Prostate gland (tissue), 2 donors: ENCODE measurements at places on chromosomes 16 and 17.

GRCh38 chr16:3511286-3512180, 10.7 kb downstream of the CLUAP1 start:
- DNase-seq, result no peak

DNA sequence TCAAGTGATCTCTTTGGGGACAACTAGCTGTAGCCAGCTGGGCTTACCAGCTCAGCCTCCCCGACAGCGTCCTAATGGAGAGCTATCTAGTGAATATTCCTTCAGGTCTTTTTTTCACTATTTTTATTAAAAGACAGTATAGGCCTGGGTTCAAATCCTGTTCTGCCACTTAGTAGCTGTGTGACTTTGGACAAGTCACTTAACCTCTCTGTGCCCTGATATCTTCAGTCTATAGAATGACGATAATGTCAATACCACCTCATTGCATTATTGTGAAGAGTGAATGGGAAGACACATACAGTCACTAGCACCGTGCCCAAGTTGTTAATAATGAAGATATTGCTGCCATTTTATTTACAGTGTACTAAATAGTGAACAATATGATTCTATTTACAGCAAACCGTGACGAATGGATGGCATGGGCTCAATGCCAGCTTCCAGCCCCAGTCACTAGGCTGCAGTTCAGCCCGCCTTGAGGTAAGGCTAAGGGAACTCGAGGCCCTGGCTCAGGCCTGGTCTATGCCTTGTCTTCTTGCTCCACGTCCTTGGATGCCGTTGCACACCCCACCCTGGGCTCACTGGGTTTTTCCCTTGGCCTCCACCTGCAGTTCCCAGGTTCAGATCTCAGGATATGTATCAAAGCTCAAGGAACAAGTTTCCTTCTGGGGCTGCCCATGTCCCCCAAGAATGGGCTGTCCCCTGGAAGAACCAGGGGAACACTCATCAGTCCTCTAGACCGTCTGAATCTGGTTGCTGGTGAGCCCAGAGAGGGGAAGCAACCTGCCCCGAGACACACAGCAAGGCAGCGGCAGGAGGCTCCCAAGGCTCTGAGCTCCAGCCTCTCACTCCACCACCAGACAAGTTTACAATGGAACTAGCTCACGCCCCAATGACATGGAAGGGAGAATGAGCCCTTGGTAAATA, 95.4 kb upstream of the TNRC6C start:
- DNase-seq, result no peak

GRCh38 chr16:4847774-4848587, 700 bp downstream of the UBN1 start:
- DNase-seq, result peak; percentile 53

GRCh38 chr16:19084879-19085278, 17.5 kb downstream of the COQ7 start:
- no peak for DNase-seq

GRCh38 chr17:29238133-29238850, 8.4 kb upstream of the CRYBA1 start:
- no peak for DNase-seq

GRCh38 chr17:39813631-39814030, 50.5 kb downstream of the IKZF3 start:
- no peak for DNase-seq

DNA sequence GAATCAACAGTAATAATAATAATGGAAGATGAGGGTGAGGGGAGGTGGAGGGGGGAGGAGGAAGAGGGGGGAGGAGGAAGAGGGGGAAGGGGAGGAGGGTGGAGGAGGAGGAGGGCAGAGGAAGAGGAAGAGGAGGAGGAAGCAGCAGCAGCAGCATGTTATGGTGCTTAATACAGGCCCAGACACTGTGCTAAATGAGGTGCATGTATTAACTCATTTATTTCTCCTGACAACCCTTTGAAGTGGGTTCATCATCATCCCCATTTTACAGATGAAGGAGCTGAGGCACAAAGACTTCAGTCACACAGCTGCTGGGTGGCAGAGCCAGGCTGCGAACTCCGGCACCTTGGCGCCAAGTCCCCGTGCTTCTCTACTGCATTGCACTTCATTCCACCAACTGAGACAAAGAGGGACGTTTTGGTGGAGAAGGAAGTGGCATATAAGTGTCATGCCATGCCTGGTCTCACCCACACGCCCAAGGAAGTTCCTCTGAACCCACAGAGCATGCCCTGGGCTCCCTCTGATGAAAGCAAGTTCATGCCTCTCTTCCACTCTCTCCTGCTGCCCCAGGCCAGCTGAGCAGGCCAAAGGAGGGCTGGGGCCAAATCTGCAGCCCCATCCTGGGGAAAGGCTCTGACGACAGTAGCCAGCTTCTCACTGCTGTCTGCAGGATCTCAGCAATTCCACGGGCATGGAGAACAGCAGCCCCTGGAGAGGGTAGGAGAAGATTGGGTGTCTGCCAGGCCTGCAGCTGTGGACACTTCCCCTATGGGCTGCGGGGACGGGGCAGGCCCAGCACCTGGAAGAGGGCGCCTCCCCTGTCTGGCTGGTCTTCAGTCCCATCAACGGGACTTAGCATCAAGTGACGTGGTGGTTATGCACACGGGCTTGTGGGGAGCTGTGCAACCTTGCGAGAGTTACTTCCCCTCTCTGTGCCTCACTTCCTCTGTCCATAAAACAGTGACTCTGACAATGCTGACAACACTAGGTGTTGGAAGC, 21.8 kb downstream of the XYLT1 start:
- no peak for DNase-seq

DNA sequence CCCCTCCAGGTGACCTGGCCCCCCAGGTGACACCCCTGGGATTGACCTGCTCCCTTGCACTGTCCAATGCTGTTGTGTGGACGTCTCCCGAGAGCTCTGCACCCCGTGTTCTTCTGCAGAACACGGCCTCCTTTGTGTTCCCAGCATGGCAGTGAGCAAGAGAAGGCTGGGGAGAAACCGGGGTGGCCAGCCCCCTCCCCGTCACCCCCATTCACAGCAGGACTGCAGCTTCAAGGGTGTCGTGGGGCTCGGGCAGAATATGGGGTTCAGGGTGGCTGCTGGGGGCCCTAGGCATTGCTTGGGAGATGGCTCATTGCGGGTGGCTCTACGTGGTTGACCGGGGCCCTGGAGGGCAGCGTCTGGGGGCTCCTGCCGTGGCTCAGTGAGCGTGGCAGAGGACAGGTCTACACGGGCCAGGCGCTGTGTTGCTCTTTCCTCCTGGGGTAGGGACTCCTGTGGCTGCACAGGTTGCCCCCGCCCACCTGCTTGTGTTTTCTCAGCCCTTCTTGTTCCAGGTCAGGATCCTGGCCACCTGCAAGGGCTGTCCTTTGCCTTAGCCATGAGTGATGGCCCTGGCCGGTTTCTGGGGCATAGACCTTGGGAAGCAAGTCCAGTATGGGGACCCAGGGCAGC, 12.5 kb downstream of the GSE1 start:
- no peak for DNase-seq

DNA sequence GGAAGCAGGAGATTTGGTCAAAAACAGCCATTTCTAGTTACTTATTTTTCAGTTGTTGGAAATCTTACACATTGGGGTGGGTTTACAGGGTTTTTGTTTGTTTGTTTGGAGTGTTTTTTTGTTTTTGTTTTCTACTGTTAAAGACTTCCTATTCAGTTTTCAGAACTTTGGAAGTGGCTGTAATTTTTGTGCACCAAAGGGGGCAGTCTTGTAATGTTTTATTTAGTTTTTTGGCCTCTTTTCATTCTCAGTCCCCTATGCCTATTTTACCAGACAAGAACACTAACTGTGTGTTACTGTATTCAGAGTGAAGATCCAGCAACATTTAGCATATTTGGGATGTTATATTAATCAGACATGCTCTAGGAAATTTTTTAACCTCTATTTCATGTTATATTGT, 20.6 kb downstream of the TPPP3 start:
- no peak for DNase-seq

- no peak for DNase-seq
Measured at GRCh38 chr16:84109598-84110335, 7.0 kb downstream of the MBTPS1 start.

DNA sequence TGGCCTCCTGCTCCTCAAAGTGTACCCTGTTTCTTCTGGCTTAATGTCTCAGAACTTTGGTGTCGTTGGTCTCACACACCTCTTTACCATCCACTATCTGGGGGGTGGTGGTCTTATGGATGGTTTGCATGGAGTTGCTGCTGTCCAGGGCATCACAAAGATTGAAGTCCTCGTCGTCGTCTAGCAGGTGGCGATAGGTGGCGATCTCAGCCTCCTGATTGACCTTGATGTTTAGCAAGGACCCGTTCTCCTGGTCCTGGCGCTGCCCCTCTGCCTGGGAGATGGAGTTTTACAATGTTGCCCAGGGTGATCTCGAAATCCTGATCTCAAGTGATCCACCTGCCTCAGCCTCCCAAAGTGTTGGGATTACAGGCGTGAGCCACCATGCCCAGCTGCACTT, 31.1 kb upstream of the HELZ start:
- no peak for DNase-seq

GRCh38 chr17:34603974-34604373, 24.6 kb downstream of the TMEM132E start:
- DNase-seq, result no peak

- no peak for DNase-seq
Measured at GRCh38 chr17:6166492-6167179, 96.5 kb downstream of the WSCD1 start.

- DNase-seq, result no peak
Measured at GRCh38 chr17:31595076-31595475, 203.6 kb downstream of the RAB11FIP4 start.

GRCh38 chr16:69916462-69916861, 34.7 kb upstream of the CLEC18A start:
- DNase-seq, result no peak

- DNase-seq, result no peak
Measured at GRCh38 chr17:3986270-3986938, 22.2 kb upstream of the ATP2A3 start.

- DNase-seq, result no peak
Measured at GRCh38 chr17:28985950-28986713, 19.7 kb downstream of the SEZ6 start.

- no peak for DNase-seq
Measured at GRCh38 chr17:42579794-42580551, 2.4 kb upstream of the PSMC3IP start.

DNA sequence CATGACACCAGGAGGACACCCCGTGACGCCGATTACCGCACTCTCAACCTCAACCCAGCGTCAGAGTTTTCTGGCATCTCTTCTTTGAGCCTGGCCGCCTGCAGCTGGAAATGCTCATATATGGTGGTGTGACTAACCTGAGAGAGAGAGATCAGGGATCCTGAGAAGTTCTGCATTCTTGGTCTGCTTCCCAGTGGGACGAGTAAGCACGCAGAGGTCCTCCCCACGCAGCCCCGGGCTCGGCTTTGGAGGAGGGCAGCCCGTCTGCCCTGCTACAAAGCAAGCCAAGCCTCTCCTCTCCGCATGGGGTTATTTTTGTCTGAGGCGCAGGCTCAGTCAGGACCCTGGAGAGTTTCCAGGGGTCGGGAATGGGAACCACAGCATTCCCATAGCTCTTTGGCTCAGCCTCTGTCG, 16.5 kb downstream of the CRISPLD2 start:
- DNase-seq, result peak; percentile 61

GRCh38 chr17:20994779-20995149, 48.0 kb downstream of the USP22 start:
- DNase-seq, result no peak

DNA sequence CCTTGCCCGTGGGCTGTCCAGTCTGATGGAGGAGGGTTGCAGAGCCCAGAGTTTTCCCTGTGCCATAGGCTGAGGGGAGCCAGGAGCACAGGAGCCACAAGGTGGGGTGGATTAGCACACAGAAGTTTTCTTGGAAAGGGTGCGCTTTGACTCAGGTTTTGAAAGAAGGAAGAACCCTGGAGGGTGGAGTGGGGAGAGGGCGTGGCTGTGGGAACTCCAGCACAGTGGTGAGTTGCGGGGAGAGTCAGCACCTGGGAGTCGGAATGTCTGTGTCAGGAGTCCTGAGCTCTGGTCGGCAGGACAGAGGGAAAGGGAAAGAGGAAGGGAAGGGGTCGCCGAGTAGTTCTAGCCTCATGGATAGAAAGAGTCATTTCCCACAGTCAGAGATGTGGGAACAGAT, 8.9 kb upstream of the KRT14 start:
- DNase-seq, result no peak

DNA sequence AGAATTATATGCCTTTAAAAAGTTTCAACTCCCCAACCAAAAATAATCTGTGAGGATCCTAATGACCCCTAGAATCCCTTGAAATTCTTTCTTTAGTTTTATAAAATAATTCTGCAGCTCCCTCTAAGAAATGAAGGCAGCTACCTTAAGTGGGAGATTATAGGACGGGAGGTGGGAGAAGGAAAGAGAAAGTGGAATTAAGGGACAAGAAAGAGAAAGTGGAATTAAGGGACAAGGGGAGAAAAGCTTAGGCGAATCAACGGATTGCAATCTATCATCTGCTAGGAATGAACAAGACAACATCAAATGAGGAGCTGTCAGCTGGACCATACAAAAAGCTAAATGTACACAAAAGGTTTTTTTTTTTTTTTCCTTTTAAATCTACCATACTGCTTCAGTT, 262.0 kb downstream of the ZFHX3 start:
- DNase-seq, result no peak

- no peak for DNase-seq
Measured at GRCh38 chr17:19760746-19761145, 12.6 kb upstream of the ALDH3A1 start.

GRCh38 chr17:7176841-7177190, 2.4 kb downstream of the ASGR1 start:
- no peak for DNase-seq

DNA sequence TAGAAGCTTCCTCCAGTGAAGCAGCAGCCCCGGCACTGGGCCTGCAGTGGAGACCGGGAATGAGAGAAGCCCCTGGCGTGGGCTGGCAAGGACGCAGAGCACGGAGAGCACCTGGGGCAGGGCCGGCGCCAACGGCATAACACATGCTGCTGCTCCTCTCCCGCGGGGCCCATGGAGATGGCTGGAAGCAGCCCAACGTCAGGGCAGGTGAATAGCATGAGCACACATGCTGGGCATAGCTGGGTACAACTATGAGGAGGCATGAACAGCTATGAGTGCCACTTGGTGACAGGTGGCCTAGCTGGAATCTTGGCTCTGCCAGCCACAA, 46.4 kb downstream of the IRF8 start:
- DNase-seq, result no peak

DNA sequence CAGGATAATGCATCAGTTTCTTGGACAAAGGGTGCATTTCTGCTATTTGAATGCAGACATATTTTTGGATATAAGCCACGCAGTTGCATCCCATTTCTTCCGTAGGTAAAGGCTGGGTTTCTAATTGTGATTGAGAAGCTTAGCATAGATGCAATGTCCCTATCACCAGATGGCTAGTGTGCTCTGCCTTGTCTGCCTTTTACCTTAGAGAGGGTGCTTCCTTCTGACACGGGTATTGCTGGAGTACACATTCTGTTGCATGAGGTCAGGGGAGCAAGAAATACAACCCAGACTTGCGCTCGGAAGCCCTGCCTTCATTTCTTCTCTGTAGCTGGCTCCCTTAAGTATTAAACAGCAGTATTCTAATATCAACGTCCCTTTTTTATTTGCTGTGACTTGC, 337.4 kb downstream of the WWOX start:
- no peak for DNase-seq

- no peak for DNase-seq
Measured at GRCh38 chr17:19239544-19239943, 2.4 kb downstream of the EPN2 start.

- DNase-seq, result no peak
Measured at GRCh38 chr16:46620266-46621005, 743 bp downstream of the SHCBP1 start.
